ENCODE measurements at places on chromosomes 4 and X. TPM values are rescaled to one million over a fixed set of nuclear protein-coding genes. Genes with fewer than 3 reads are reported as not detected.

Gene TXLNG
- total RNA-seq = 7.0 TPM

Gene AMBN
- total RNA-seq = not detected

- DNase-seq = no peak
Measured at GRCh38 chr4:44160776-44161367, 287.7 kb downstream of the KCTD8 start.

DNA sequence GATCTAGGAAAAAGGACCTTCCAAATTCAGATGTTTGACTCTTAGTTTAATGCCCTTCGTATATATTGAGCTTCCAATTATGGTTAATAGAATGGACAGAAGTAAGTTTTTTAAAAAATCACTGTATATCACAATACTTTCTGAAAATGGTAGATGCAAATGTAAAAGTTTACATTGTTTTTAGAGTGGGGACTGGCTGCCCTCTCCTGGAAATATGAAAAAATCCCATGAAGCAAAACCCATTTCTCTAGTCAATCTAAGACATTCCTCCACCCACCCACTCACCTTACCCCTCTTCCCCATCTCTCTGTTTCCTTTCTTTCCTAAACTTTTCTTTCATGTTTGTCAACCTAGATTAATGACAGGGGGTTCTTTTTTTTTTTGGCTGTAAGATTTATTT, 134.5 kb downstream of the ARHGAP6 start:
- DNase-seq = peak; percentile 22
